ENCODE measurements at places on chromosomes 6 and 20.

DNA sequence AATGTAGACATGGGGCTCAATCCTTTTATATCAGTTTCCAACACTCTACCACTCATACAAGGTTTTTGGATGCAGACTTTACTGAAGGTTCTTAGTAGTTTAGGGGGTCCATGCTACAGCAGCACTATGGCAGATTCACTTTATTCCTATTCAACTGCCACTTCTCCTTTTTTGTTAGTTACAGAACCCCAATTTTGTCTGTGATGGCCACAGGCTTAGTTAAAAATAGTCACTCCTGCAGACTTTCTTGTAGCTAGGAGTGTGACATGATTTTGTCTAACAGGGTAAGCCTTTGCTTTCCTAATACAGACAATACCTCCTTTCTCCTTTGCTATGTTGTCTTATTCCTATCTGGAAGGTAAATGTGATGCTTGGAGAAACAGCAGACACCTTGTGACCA, 90.0 kb upstream of the SLC24A3 start:
- DNase-seq = no peak

GRCh38 chr6:43544461-43544860, 27.6 kb downstream of the POLR1C start:
- no peak for DNase-seq

DNA sequence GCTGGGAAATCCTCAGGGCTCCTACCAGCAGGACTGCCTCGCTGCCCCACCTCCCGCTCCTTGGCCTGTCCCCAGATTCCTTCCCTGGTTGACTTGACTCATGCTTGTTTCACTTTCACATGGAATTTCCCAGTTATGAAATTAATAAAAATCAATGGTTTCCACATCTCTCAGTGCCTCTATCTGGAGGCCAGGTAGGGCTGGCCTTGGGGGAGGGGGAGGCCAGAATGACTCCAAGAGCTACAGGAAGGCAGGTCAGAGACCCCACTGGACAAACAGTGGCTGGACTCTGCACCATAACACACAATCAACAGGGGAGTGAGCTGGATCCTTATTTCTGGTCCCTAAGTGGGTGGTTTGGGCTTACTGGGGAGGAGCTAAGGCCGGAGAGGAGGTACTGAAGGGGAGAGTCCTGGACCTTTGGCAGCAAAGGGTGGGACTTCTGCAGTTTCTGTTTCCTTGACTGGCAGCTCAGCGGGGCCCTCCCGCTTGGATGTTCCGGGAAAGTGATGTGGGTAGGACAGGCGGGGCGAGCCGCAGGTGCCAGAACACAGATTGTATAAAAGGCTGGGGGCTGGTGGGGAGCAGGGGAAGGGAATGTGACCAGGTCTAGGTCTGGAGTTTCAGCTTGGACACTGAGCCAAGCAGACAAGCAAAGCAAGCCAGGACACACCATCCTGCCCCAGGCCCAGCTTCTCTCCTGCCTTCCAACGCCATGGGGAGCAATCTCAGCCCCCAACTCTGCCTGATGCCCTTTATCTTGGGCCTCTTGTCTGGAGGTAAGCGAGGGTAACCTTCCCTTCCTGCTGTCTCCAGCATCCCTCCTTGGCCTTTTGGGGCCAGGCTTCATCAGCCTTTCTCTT, at the start of gene CFB:
CFB (plus strand) TSS at position 589 of the 863 bp plus-strand sequence; CDS start at position 716, 127 bp downstream.
- no peak for DNase-seq

DNA sequence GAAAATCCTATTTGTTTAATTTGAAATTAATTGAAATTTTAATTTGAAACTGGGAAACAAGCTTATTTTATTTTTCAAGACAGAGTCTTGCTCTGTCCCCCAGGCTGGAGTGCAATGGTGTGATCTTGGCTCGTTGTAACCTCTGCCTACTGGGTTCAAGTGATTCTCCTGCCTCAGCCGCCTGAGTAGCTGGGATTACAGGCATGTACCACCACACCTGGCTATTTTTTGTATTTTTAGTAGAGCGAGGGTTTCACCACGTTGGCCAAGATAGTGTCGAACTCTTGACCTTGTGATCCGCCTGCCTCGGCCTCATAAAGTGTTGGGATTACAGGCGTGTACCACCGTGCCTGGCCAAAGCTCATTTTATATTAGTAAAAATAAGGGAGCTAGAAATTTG, 4.2 kb downstream of the SRSF3 start:
- DNase-seq = no peak
